H7 (cell line): ENCODE measurements at places on chromosomes 12 and 14. TPM values are rescaled to one million over a fixed set of nuclear protein-coding genes. Genes with fewer than 3 reads are reported as not detected.

The TMEM229B gene
- total RNA-seq: 0.07 and 0.69 TPM in 2 replicates

The MRPL42 gene
- 117 and 154 TPM in 2 replicates for total RNA-seq

The TAS2R7 gene
- not detected in 2 replicates for total RNA-seq

The RNASE11 gene
- total RNA-seq: not detected in 2 replicates

The C14orf39 gene
- 0.67 and 0.80 TPM in 2 replicates for total RNA-seq

The KNTC1 gene
- 64.5 and 117 TPM in 2 replicates for total RNA-seq

The SSPN gene
- total RNA-seq: 0.31 and 1.1 TPM in 2 replicates
